ENCODE measurements at places on chromosomes 6 and 20. TPM values are rescaled to one million over a fixed set of nuclear protein-coding genes. Genes with fewer than 3 reads are reported as not detected.
A peak's percentile ranks its signal among the peaks of the same experiment; 100 is the strongest.

SYCP2L gene
- 5.3 TPM for total RNA-seq

CNR1 gene
- total RNA-seq: 0.85 TPM

DNA sequence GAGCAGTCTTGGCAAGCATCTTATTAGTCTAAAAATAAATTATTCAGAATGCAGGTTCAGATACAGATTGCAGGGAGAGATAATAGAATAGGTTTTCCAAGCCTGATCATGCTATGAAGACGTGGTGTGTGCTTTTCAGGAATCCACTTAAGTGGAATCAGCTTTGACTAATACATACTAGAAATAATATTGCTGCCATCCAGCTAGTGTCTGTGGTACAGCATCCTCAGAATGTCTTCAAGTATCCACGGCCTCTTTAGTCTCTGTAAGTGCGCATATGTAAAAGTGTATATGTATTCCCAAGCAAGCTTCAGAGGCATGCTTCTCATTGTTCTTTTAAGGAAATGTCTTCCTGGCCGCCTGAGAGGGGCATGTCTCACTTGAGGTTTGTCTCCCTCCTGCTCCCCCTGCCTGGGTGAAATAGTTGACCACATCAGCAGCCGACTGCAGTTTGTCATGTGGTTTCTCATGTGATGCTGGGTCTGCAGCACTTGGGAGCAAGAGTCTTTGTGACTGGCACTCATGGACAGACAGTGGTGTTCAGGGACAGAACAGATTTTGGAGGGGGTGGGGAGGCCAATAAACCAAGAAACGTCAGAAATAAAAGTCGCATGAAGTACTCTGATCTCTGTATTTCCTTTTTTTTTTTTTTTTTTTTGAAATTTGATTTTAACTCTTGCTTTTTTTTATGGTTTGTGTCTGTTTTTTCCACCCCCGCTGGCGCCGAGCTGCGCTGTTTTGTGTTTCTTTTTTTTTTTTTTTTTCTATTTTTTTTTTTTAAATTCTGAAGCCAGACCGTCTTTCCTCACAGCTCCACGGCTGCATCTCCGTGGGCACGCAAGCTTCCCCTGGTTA lies 150.8 kb downstream of the PRL start:
- H3K27me3 ChIP-seq: no peaks in the 10 kb centered on the region
- H3K36me3 ChIP-seq: no peaks in the 10 kb centered on the region

DOK5 gene
- 0.55 TPM for total RNA-seq

CCN5 gene
- total RNA-seq: 44.8 TPM

- H3K36me3 ChIP-seq: no peaks in the 10 kb centered on the region
- no peaks in the 10 kb centered on the region for H3K27me3 ChIP-seq
- H3K4me3 ChIP-seq: no peak overlapping the region
- peaks cover 6% of the 10 kb centered on the region for H3K4me1 ChIP-seq
Observed at GRCh38 chr6:14290772-14291330, 173.3 kb downstream of the CD83 start.

ZSCAN9 gene
- total RNA-seq: 16.8 TPM

FAM184A gene
- 18.7 TPM for total RNA-seq

NKAIN2 gene
- 4.4 TPM for total RNA-seq

DNA sequence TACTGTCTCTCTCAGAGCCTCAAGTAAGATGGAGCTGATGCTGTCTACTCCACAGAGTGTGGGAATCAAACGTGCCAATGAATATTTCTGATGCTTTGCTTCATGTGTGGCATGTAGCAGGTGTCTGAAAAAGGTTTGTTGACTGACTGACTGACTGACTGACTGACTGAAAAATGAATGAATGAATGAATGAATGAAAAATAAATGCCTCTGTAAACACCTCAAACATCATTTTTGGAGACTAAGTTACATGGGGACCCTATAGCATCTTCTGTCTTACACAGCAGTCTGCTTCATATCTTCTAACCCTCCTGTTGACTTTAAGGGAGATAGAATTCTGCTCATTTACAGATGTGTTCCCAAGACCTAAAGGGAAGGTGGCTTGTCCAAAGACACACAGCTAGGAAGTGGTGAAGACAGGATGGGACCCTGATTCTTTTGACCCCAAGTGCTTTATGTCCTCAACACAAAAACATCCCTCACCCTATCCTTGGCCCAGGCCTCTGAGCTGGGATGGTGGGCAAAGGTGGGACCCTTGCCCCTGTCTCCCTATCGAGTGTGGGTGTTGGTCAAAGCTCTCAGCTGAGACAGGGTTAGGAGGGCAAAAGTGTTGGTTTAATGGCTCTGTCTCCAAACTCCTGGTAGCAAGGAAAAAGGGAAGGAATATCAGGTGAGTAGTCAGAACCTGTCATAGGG lies 104.4 kb downstream of the TOX2 start:
- H3K36me3 ChIP-seq: no peaks in the 10 kb centered on the region
- H3K4me1 ChIP-seq: peaks cover 21% of the 10 kb centered on the region
- no peaks in the 10 kb centered on the region for H3K27me3 ChIP-seq
- H3K4me3 ChIP-seq: no peak overlapping the region

- no peaks in the 10 kb centered on the region for H3K36me3 ChIP-seq
- H3K4me1 ChIP-seq: no peaks in the 10 kb centered on the region
- H3K4me3 ChIP-seq: no peak overlapping the region
- no peaks in the 10 kb centered on the region for H3K27me3 ChIP-seq
- no peak overlapping the region for H3K27ac ChIP-seq
Observed at GRCh38 chr20:55677011-55677410, 328.3 kb downstream of the CBLN4 start.

DNA sequence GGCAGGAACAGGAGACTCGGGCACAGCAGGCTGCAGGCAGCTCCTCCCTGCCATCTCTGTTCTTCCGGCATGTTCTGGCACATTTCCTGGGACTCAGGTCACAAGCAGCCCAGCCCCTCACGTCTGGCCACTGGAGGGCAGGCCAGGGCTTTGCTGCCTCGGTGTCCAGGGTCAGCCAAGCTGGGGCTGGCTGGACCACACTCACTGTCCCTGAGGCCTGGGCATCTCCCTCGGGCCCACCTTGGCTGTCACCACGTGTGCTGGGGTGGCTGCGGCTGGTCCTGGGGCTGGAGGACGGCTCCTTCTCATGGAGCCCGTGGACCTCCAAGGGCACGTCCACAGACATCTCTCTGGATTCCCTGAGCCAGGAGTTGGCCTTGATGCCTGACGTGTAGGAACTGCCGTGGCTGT lies 18.5 kb downstream of the FRMD1 start:
- peak; percentile 87 for DNase-seq
- H3K27ac ChIP-seq: no peak overlapping the region
- H3K36me3 ChIP-seq: no peaks in the 10 kb centered on the region
- H3K4me3 ChIP-seq: no peak overlapping the region

ECT2L gene
- 15.3 TPM for total RNA-seq

LST1 gene
- total RNA-seq: 78.8 TPM

UFL1 gene
- total RNA-seq: 33.7 TPM
